ENCODE measurements at places on chromosomes 3 and 15.

DNA sequence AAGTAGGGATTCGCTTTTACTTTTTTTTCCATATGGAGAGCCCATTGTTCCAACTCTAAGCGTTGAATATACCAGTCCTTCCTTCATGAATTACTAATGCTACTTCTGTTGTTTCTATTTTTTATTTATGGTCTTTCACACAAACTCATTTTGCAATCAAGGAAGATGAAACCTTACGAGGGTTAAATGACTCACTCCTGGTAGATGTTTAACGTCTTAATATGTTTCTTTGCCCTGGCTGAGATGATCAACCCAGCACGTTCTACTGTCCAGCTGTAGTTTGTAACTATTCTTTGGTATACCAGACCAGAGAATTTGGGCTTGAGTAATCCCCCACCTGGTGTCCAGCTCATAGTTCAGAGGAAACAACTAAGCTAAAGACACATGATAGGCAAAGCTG lies 23.1 kb downstream of the CDCP1 start:
- DNase-seq, result no peak

- no peak for DNase-seq
Measured at GRCh38 chr3:150259526-150260397, 148.3 kb upstream of the TSC22D2 start.

- DNase-seq, result no peak
Measured at GRCh38 chr15:38520035-38520434, 44.6 kb downstream of the RASGRP1 start.

DNA sequence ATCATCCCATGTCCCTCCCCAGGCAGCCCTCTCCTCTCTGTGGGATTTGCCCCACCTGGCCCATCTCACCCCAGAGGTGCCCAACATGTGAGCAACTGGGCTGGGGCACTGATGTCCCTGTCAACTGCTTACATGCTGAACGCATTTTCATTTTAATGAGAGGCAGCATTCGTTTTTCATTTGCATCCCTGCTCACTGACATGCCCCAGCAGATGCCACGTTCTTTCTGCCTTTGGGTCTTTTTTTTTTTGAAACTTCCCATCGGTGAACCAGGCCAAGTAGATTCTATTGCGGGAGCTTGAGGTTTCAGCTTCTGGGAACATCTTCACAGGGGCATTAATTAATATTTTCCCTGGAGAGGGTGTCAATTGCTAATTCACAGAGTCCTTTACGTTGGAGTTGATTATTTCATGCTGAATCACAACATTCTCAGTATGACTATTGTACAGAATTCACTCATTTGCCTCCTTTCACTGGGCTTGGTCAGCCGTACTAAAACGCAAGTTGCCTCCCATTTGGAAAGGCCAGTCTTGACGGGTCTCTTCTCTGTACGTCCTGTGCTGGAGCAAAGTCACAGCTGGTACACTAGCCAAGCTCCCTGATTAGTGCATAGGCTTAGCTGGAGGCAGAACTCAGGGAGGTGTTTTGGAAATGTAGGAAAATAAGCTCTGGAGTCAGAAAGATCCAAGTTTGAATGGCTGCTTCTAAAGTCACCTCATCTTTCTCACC lies 69.8 kb downstream of the CHRNA7 start:
- DNase-seq, result no peak

- DNase-seq, result no peak
Measured at GRCh38 chr15:39959411-39959810, 25.5 kb downstream of the EIF2AK4 start.

DNA sequence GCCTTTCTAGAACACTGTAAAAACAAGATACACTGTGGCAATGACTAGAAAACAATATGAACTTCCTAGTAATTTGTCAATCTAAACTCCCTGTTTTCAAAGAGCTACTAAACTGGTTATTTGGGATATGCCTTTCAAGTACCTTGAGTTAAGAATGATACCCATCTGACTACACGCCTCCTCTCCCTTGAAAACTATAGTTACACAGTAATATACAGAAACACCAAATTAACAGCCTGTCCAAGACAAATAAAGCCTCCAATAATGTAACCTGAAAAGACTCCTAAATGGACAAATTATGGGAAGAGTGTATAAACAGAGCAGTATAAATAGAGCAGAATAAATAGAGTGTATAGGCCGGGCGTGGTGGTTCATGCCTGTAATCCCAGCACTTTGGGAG lies 70.1 kb downstream of the SMARCC1 start:
- no peak for DNase-seq

- DNase-seq, result peak; percentile 69
Measured at GRCh38 chr15:74307827-74308811, 59.3 kb downstream of the CYP11A1 start.

DNA sequence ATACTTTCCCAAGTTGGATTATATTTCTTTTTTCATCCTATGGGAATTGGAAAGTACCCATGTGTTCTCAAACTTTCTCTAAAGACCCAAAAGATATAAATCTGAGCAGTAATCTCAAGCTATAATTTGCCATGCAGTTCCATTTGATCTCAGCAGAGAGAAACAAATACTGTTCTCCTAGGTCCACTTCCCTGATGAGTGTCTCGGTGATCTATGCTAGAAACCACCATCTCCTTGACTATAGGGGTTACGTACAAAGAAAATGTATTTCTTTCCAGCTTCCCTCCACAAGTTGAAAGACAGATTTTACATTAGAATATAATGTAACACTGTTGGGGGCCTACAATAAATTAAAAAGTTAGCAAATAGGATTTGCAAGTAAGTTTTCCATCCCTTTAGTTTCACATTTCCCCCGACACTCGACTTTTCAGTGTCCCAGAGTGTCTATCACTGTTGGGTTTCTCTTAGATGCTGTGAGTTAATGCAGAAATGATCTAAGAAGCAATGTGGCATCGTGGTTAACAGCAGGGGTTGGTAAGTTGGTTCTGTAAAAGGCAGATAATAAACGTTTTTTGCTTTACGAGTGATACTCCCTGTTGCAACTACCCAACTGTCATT lies 465.1 kb upstream of the CFAP20DC start:
- no peak for DNase-seq

DNA sequence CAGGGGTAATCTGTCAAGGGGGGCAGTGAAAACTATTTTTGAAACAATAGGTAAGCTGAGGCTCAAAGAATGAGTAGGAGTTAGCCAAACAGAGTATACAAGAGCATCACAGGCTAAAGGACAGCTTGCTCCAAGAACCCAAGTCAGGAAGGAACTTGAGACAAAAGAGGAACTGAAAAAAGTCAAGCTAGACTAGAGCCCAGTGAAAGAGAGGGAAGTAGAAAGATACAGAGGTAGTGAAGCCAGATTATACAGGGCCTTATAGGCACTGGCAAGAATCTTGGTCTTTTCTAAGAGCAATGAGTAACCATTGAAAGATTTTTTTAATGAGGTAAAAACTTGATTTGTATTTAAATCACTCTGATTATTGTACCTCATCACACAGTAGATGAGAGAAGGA lies 69.9 kb downstream of the FILIP1L start:
- DNase-seq, result no peak

GRCh38 chr3:64388886-64389285 lies 163.6 kb upstream of the PRICKLE2 start:
- DNase-seq, result no peak

DNA sequence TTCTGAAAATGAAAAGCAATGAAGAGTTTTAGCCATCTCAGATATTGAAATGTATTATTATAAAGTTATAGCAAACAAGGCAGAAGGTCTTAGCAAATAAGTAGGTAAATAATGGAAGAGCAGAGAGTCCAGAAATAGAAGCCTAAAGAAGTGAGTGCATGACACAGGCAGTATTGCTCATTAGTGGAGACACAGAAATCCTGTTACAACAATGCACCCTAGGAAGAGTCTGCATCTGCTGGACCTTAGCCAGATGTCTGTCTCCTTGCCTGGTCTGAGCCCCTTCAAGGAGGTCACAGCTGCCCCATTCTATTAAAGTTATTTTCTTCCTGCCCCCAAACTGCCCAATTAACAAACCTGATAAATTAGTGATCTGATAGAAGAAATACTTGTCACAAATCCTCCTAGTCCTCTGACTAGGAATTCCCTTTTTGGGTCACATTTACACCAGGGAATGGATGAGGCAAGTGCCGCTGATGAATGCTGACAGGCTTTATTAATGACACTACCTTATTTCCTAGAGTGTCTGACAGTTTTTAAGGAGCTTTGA lies 51.9 kb downstream of the HOMER2 start:
- no peak for DNase-seq

DNA sequence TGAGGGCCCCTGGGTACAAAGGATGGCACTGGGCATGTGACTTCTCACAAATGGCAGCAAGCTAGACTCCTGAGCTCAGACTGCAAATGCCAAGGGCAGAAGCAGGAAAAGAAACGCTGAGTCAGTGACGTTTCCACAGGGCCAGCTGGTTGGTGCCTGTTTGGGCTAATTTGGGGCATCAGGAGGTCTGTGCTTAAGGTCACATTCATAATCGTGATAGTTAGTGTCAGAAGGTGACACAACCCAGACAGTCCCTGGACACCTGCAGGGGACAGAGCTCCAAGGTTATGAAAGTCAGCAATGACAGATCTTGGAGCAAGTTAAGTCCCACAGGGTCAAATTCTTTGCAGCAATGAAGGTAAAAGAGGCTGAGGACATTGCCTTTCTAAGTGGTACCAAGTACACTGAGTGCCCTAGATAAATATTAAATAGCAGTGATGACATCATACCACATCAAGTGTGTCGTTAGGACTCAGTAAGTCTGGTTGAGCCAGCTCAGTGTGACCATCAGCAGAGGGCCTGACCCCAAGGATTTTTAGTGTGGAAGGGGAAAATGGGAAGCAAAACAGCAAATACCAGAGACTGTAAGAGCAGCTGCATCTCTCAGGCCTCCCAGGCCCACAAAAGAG lies 556.9 kb upstream of the CFAP20DC start:
- no peak for DNase-seq

DNA sequence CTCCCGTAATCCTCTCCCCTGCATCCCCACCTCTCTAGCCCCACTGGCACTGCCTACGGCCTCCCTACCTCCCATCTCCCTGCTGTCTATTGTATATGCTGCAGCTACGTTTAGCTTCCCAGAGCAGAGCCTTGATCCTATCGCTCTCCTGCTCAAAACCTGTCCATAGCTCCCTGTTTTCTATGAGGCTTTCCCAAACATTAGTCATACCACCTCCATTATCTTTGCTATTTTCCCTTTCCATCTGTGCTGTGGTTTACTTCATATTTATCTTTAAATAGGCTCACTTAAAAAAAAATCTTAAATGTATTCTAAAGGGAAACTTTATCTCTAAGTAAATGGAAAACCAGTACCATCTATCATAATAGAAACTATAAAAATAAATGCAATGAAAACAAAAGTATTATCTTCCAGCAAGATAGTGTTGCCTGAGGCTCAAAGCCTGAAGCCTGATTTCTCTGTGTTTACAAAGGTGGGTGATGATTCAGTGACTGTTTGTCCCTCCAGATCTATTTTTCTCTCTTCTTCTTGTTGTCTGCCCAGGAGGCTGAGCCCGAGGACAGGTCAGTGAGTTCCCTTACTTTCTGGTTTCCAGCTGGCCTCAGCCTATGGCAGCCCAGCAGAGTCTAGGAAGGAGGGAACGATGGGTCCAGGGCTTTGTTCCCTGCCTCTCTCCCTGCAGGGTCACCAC lies 397.1 kb upstream of the CFAP20DC start:
- DNase-seq, result no peak

DNA sequence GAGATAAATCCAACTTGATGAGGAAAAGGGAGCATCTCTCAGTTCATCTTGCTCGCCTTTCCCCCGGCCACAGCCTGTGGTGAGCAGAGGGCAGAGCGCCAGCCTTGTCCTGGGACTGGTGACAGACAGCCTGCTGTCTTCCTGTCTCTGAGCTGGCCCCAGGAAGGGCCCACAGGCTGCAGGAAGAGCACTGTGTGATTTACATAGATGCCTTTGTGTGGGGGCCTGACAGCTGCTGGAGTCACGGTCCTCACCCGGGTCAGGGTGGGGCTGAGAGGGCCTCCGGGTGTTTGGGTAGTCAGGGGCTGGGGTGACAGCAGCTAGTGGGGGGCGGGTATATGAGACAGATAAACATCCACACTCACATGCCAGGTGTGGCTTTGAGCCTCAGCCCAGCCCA lies 29.3 kb downstream of the PLA2G4D start:
- no peak for DNase-seq

DNA sequence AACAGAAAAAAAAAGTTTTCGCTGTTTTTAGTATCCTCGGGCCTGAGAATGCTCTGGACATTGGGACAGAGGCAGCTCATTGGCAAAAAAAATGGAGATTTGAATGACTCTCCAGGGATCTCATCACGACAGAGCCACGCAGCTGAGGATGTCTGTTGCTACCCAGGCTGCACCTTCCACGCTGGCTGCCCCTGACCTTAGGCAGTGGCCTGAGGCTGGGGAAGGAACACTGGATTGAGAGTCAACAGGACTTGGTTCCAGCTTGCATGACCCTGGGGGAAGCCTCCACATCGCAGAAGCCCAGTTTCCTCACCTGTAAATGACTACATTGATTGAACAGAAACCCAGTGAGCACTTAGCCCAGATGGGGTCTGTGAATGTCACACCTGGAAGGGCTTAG lies 8.7 kb upstream of the ACSBG1 start:
- DNase-seq, result no peak

GRCh38 chr3:160403796-160404470 lies 4.5 kb downstream of the SMC4 start:
- DNase-seq, result no peak

GRCh38 chr3:62538691-62539356 lies 165.5 kb upstream of the FEZF2 start:
- no peak for DNase-seq

GRCh38 chr3:68977486-68978167 lies 35.9 kb downstream of the EOGT start:
- DNase-seq, result no peak

- DNase-seq, result no peak
Measured at GRCh38 chr3:8607234-8608040, 37.2 kb downstream of the SSUH2 start.

Measured in GM12891 (cell line).